ENCODE measurements at places on chromosomes 2 and 18. TPM values are rescaled to one million over a fixed set of nuclear protein-coding genes. Genes with fewer than 3 reads are reported as not detected.

RAPGEF4 gene
- 10.9 TPM for total RNA-seq

DNA sequence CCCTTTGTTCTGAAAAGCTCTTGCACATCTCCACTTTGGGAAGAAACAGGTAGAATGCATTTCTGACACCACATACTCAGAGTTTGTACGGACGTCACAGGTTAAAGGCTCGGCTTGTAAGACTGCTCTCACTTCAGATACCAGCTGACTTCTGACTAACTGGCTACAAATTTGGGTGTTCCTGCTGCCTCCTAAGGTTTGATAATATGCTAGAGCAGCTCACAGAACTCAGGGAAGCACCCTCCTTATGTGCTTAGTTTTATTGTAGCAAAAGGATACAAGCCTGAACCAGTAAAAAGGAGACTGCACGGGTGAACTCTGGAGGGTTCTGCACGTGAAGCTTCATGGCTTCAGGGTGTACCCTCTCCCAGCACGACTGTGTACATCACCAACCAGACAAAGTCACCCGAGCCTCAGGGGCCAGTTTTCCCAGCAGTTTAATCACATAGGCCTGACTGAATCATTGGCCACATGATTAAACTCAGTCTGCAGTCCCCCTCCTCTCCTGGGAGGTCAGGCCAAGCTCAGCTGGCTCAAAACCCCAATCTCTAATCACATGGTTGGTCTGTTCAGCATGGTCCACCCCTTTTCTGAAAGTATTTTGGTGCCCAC is 749.5 kb upstream of the RAB6C start:
- no peak for DNase-seq

APOB gene
- 48.1 TPM for total RNA-seq

DNA sequence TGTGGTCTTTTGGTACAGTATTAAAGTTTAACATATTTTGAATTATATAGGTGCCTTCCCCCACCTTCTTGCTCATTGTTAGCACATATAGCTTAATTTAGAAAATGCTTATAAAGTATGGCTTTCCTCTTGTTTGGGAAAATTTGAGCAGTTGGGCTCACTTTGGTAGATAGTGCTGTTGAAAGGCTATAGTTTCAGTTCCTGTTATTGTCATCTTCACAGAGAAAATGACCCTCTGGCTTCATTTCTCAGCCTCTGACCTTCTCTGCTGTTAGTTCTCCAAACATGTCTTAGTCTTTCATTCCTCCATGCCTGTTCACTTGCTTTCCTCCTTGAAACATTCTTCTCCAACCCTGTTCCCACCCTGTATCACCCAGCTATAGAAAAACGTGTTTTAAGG is 200.6 kb downstream of the WDR7 start:
- no peak for DNase-seq

- DNase-seq = no peak
Observed at GRCh38 chr2:174594456-174594855, 3.1 kb downstream of the WIPF1 start.

DNA sequence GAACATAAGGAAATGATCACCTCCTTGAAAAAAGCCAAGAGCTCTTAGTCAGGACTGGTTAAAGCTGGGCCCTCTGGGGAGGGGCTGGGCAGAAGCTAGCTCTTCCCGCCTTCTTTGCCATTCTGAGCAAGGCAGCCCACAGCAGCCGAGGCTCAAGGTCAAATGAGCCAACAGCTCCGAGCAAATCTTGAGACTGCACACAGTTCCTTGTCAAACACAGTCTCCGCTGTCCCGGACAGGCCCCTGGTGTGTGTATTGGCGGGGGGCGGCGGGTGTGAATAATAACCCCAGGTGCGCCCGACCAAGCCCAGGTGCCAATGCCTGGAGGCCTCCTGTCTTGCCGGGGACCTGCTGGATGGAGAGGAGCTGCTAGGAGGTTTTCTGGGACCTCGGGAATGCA is 46.4 kb upstream of the ACAA2 start:
- no peak for DNase-seq

Measured in left cardiac atrium (tissue), 4 donors.